ENCODE measurements at places on chromosomes 7 and 10.
A peak's percentile ranks its signal among the peaks of the same experiment; 100 is the strongest.

- no peak for DNase-seq
These were observed 5.4 kb downstream of the ANKIB1 start for GRCh38 chr7:92251181-92251580.

- DNase-seq = no peak
These were observed 245.0 kb downstream of the FOXP2 start for GRCh38 chr7:114659409-114660125.

DNA sequence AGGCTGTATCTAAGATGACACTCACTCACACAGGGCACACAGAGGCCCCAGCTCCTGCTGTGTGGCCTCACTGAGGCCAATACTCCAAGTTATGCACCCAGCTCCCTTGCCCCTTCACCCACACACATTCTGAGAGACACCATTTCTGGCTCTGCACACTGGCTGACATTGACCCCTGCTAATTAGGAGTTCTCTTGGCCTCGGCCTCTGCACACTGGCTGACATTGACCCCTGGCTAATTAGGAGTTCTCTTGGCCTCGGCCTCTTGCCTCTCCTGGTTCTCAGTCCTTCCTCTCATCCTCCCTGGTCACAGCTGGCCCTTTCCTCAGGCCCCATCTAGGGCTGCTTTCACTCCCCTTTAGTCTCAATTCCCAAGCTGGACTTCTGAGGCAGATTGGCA is 97.3 kb downstream of the GRID1 start:
- DNase-seq = no peak

DNA sequence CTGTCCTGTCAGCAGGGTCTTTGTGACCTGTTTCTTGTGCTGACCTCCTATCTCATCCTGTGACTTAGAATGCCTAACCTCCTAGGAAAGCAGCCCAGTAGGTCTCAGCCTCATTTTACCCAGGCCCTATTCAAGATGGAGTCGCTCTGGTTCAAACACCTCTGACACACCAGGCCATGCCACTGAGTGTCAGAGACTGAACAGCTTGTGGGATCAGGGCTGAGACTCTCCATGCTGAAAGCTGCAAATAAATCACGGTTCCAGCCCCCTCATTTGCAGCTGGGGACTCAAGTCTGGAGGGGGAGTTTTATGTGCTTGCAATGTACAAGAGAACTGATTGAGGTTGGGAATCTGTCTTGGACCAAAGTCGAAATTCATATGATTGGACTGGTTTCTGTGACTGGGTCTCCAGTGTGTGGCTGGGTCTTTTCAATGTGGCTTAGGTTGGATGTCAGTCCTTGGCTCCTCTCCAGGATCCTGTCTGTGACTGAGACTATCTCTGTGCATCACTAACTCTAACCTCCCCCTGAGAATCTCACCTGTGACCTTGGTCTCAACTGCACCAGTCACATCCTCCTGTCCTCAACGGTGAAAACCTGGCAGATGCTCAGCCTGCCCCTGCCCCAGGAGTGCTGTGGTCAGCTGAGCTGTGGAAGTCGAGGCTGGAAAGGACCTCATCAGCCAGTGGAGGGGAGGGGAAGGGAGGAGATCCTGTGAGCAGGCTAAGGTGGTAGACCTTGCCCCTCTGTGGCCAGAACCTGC is 11.7 kb downstream of the PRF1 start:
- DNase-seq = no peak

GRCh38 chr7:31102151-31102972 is 50.3 kb downstream of the ADCYAP1R1 start:
- DNase-seq = no peak

GRCh38 chr7:95957510-95957909 is 185.2 kb downstream of the DYNC1I1 start:
- DNase-seq = no peak

DNA sequence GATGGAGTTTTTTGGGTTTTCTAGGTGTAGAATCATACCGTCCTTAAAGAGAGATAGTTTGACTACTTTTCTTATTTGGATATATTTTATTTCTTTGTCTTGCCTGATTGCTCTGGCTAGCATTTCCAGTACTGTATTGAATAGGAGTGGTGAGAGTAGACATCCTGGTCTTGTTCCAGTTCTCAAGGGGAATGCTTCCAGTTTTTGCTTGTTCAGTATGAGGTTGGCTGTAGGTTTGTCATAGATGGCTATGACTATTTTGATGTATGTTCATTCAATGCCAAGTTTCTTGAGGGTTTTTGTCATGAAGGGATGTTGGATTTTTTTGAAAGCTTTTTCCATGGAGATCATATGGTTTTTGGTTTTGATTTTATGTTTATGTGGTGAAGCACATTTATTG is 676.9 kb downstream of the SUGCT start:
- DNase-seq = no peak

- no peak for DNase-seq
These were observed 76.2 kb upstream of the UNC5B start for GRCh38 chr10:71136036-71136721.

DNA sequence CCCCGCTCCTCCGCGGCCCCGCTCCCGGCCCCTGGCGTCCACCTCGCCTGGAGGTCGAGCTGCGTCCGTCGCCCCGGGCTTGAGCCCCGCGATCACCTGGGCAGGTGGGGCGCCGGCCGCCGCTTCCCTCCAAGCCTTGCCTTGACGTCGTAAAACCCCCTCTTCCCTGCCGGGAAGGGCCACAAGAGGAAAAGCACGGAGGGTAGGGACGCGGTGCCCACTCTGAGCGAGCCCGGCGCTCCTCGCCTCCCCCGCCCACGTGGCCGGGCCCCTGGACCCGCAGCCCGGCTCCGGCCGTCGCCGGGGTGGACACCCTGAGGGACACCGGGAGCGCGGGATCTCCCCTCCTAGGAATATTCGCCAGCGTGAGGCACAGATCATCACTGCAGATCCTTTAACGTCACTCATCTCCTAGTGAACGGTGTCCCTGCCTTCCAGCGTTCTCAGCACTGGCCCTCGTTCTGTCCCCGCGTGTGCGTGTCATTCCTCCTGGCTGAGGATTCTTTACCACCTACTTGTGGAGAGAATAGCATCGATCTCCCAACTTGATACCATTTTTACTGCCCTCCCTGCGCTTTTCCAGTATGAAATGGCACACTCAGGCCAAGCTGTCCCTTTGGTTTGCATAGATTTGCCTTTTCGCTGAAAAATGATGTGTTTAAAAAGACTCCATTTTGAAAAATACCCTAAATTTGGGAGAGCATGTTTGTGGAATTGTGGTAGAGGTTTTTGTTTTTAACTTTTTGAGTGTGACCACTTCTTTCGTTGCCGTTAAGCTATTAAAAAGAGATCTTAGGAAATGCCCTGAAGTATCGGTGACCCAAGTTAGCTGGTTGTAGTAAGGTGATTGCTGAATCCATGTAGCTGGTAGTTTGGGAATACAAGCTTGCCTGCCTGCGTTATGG is 649 bp downstream of the ACTR3B start:
- peak; percentile 6 for DNase-seq

GRCh38 chr7:76403780-76404494 is 5.6 kb downstream of the SSC4D start:
- no peak for DNase-seq

GRCh38 chr7:107201795-107202450 is 33.1 kb downstream of the HBP1 start:
- no peak for DNase-seq

GRCh38 chr10:80540136-80540535 is 2.4 kb downstream of the SH2D4B start:
- no peak for DNase-seq

DNA sequence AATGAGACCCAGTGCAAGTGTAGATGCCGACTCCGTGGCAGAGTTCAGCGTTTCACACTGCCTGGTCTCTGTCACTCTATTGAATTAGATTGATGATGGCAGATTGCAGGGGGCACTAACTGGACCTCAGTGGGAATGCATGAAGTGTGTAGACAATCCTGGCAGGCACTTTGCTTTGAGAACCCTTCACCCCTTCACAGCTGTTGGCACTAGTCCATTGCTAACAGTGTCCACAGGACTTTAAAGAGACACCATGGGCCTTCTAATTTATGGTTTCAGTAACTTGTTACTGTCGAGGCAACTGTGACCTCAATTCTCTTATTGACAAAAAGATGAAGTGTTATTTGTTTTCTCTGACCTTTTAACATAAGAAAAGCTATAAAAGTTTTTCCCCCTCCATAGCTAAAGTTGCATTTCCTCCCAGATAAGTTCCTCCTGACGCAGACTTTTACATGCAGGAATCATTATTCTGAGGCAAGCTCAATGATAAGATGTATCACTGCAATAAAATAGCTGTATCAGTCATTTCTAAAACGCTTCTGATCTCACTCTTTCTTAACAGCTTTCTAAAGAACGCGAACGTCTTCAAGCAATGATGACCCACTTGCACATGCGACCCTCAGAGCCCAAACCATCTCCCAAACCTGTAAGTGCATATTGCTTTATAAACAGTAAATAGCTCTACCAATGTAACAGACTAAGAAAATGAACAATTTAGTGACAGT is 238.9 kb downstream of the FOXP2 start:
- no peak for DNase-seq

DNA sequence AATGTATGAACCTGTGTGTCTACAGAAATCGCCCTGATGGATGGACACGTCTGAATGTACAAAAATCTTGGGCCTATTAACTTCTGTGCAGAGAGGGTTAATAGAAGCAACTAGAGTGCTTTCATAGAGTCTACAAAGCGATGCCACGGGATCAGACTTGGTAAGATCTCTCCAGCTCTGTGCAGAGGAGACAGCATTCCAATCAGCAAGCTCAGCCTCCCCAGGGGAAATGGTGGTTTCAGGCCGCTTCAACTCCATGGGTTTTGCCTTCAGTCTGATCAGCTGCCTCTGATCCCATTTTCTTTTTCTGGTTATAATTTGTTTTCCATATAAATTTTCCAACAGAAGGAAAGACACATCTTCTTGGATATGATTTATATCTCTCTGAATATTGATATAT is 35.1 kb upstream of the COBL start:
- DNase-seq = no peak

- no peak for DNase-seq
These were observed 105.2 kb downstream of the THSD7A start for GRCh38 chr7:11726794-11727155.

DNA sequence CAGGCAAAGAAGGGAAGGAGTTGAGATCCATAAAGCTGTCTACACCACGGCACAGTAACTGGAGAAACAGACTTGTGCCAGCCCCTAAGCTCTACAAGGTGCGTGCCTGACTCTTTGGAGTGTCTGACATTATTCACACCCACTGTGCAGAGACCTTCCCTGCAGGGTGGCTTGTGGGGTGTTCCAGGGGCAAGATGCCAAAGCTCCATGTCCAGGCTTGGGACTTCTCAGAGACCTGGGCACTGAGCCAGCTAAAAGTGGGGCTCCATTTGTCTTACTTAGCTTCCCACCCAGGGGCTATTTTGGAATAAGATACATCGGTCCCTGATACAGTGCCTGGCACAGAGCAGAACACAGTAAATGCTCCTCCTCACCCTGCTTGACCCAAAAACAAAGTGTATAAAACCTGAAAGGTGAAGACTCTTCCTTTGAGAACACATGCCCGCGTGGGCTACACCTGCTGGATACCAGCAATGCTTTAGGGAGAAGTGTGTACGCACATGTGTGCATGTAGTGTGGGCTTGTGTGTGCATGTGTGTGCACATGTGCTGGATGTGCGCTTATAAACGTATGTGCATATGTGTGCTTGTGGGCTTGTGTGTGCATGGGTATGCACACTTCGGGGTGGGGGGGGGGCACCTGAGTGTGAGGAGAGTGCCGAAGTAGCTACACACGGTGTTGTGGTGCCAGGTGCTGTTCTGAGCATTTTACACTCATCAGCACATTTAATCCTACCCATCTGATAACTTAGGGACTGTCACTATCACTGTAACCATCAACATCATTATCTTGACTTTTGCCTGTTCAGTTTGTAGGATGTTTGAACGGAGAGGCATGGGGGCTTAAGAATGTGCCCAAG is 143.0 kb downstream of the ARHGAP22 start:
- DNase-seq = no peak

- no peak for DNase-seq
These were observed 111.3 kb downstream of the SLIT1 start for GRCh38 chr10:97074256-97075145.

- no peak for DNase-seq
These were observed 1.7 kb downstream of the AKR1C4 start for GRCh38 chr10:5198386-5198785.

GRCh38 chr7:35792873-35793489 is 7.9 kb upstream of the SEPTIN7 start:
- DNase-seq = no peak

DNA sequence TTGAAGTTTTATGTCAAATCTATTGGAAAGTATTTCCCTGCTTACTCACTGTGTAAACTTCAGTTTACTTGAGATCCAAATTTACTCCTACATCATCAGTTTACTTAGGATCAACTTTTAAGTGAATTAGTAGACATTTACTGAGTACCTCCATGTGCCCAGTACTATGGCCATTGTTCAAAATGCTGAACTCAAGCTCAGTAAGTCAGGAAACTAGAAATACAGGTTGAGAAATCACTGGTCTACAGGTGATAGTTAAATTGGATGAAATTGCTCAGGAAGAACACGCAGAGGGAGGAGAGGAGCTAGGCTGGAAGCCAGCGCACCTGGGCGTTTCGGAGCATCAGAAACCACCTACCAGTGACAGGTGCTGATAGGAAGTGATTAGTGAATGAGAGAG is 25.5 kb upstream of the EBLN1 start:
- DNase-seq = no peak

DNA sequence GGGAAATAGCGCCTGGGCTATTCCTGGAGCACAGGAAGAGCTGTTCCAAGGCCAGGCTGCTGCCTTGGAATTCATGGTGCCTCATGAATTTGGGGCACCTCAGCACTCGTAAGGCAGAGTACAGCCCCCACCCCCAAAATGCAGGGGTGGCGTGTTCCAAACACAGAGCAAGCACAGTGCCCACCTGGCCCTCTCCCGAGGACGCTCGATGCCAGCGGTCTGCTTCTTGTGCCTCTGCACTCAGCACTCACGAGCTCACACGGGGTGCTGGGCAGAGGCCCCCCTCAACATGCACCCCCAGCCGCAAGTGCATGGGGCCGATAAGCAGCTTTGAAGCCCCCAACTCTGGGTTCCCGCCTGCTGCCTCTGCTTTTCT is 60.1 kb downstream of the ZRANB1 start:
- DNase-seq = no peak

DNA sequence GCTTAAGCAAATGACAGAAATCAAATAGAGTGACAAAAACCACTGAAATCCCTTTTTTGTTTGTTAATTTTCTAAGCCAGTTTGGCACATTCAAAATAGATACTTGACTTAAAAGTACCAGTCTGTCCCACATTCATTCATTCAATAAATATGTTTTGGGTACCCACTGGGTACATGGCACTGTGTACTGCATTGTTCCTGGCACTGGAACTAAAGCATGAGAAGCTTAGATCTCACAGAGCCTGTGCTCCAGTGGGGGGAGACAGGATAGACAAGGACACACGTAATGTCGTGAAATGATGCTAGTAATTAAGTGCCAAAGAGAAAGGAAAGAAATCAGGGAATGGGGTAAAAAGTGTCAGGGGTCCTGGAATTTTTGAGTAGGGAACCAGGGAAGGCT is 13.0 kb downstream of the MTURN start:
- no peak for DNase-seq
